ENCODE measurements at places on chromosomes 6 and 20.
A peak's percentile ranks its signal among the peaks of the same experiment; 100 is the strongest.

- peak; percentile 47 for DNase-seq
These were observed 39.4 kb downstream of the TOX2 start for GRCh38 chr20:43953919-43954592.

GRCh38 chr20:37926612-37927011, 23.7 kb downstream of the VSTM2L start:
- no peak for DNase-seq

GRCh38 chr6:50305660-50306059, 255.9 kb upstream of the DEFB112 start:
- DNase-seq: peak; percentile 44

GRCh38 chr6:166058064-166058739, 109.4 kb downstream of the TBXT start:
- no peak for DNase-seq

GRCh38 chr20:14647016-14647415, 309.6 kb upstream of the FLRT3 start:
- no peak for DNase-seq

- DNase-seq: no peak
These were observed 62.0 kb downstream of the DLGAP4 start for GRCh38 chr20:36367907-36368799.

DNA sequence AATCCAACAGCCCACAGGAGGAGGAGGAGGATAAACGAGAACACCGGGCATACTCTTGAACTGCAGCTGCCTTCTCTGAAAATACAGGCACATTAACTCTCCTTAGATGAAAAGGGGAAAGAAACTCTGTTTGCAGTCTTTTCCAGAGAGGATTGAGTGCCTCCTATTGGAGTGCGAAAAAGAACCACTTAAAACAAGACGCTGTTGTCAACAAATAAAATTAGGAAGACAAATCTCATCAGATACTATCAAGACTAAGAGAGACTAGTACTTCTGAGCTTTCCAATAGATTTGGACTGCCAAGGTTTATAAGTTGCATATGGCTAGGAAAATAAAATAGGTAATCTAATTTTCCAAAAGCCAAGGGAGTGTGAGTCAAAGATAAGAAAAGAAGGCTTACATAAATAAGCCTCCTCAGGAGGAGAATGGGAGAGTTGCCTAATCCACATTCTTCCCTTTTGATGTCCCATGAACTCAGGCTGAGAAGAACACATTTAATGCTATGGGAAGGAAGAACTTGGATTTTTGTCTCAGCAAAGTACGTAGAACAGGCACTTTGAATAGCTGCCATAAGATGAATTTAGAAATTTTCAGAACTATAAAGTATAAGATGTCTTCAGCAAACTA, 154.7 kb downstream of the ARHGAP18 start:
- DNase-seq: peak; percentile 5

All from fibroblast of skin of scalp (primary cell).